ENCODE measurements at places on chromosomes 2 and 18. TPM values are rescaled to one million over a fixed set of nuclear protein-coding genes. Genes with fewer than 3 reads are reported as not detected.

NEB gene
- 0.31 TPM for total RNA-seq

NYAP2 gene
- not detected for total RNA-seq

GRCh38 chr2:64363848-64364247 is 90.1 kb upstream of the LGALSL start:
- DNase-seq = no peak

CFAP210 gene
- not detected for total RNA-seq

CNRIP1 gene
- total RNA-seq = 0.11 TPM
